Mesenteric fat pad (tissue), 1 donor: ENCODE measurements at places on chromosomes 5 and 9. TPM values are rescaled to one million over a fixed set of nuclear protein-coding genes. Genes with fewer than 3 reads are reported as not detected.

The PCDHB13 gene
- total RNA-seq, result 2.8 TPM

The SLC36A3 gene
- not detected for total RNA-seq

DNA sequence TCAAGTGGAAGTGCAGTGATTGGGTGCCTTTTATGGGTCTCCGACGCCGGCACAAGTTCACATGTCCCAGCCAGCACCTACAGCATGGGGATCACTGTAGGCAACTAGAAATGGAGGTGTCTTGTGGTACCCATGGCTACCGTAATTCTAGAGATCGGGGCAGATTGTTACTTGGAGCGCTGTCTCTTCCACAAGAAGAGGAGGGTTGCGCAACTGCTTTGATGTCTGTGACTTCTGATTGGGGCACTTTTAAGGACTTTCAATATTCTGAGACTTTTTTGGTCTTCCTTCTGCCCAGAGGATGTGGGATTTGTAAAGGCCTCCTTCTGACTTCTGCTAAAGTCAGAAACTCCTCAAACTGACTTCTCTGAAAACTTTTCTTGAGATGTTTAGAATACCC lies 41.9 kb downstream of the GLRX start:
- DNase-seq, result no peak

- DNase-seq, result no peak
These were observed 1.3 kb downstream of the TNPO1 start for GRCh38 chr5:72817671-72818266.

DNA sequence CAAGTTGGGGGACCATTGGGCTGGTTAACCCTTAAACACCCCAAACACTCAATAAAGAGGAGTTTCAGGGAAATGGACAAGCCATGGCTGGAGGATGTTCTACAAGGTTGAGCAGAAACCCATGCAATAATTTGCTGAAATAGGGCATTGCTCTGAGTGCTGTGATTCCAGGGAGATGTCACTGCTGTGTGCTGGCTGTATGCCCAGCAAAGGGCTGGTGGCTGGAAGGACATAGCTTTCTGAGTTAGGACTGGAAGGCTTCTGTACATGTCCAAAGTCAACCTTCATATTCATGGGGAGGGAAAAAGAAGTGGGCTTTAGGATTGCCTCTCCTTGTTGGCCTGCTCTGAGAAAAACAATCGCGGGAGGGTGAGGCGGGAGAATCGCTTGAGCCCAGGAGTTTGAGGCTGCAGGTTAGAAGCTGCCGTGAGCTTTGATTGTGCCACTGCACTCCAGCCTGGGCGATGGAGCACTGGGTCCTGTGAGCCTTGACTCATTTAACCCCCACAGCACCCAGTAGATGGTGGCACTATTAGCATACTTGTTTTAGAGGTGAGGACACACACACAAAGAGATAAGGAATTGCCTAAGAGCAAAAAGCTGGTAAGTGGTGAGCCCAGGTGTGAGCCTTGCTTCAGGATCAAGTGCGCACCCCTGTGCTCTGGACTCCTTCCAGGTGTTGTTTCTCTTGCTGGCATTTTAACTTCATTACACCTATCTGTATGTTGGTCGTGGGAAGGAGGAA lies 20.4 kb downstream of the IL12B start:
- DNase-seq, result no peak

DNA sequence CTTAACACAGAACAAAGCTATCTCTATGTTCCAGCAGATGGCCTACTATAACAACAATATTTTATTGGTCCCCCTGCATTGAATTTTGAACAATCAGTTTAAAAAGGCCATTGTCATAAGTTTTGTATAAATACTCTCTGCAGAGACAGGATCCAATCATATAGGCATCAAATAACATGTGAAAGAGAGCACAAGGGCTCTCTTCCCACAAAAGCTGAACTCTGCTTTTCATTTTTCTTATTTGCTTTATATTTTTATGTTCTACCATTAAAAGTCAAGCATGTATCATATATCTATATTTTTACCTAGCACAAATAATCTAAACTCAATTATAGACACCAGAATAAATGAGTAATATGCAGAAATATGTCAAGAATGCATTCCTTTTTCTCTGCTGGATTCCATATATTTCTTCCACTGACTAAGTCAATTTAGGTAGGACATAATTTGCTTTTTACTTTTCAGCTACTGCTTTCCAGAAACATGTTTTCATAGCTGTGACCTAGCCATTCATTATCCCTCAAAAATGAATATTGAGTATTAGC lies 143.6 kb downstream of the CDH9 start:
- no peak for DNase-seq

The FOXD4 gene
- total RNA-seq, result 0.32 TPM

The WDR55 gene
- total RNA-seq, result 23.4 TPM

The ALG2 gene
- total RNA-seq, result 37.1 TPM

The SLC25A51 gene
- 59.2 TPM for total RNA-seq

The ARHGEF37 gene
- total RNA-seq, result 3.9 TPM

The ANKRD31 gene
- total RNA-seq, result 0.13 TPM

DNA sequence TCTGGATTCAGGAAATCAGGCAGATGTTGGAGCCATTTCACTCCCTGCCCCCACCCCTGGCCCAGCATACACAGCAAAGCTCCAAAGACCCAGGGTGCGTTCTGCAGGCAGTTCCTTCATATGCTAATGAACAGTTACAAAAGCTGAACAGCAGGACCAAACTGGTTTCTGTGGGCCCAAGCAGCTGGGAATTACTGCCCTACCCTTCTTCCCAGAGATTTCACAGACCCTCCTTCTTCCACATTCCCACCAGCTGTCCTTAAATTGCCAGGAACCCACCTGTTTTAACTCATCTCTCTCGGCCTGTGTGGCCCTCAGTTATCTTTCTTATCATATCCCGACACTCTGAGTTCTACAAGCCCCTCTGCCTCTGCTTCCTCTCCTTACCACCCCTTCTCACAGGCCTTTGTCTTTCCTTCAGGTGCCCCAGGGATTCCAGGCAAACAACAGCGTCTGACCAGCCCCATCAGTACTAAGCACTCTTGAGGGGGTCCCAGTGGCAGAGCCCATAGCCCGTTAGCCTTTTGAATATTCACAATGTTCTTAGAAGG lies 10.6 kb upstream of the F2RL1 start:
- no peak for DNase-seq

The ADAMTS12 gene
- total RNA-seq, result 41.2 TPM

The BTNL8 gene
- total RNA-seq, result 0.96 TPM

The PHF19 gene
- total RNA-seq, result 13.7 TPM

- DNase-seq, result no peak
These were observed 48.9 kb downstream of the NTRK2 start for GRCh38 chr9:84718476-84718875.

The PFN3 gene
- total RNA-seq, result not detected

DNA sequence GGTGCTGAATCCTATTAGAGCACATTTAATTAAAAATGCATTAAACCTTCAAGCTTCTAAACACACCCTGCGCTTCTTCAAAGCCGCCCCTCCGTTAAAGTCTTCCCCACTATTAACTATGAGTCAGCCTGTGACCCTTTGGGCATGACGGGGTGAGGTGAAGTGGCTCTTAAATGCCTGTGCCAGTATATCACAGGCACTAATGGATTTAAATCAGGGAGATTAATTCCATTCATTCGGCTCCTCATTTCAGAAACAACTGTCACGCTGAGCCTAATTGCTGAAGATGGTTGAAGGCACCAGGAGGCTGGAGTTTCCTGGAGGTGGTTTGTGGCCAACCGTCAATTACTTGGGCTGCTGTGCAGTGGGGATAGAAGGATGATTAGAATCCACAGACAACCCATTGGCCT lies 192.6 kb upstream of the MSX2 start:
- DNase-seq, result peak; percentile 28

DNA sequence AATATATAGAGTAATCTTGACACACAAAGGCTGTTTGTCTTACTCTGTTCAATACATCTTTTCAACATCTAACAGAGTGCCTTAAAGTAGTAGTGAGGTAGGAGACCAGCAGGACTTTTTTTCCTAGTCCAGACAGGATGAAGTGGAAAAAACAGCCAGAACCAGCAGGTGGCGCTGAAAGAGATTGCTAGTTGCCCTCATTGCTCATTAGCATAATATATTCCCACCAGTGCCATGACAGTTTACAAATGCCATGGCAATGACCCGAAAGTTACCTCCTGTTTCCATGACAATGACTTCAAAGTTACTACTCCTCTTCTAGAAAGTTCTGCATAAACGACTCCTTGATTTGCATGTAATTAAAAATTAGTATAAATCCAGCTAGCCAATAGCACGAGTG lies 387.4 kb downstream of the ACTL7B start:
- no peak for DNase-seq

The ANGPTL2 gene
- 169 TPM for total RNA-seq

DNA sequence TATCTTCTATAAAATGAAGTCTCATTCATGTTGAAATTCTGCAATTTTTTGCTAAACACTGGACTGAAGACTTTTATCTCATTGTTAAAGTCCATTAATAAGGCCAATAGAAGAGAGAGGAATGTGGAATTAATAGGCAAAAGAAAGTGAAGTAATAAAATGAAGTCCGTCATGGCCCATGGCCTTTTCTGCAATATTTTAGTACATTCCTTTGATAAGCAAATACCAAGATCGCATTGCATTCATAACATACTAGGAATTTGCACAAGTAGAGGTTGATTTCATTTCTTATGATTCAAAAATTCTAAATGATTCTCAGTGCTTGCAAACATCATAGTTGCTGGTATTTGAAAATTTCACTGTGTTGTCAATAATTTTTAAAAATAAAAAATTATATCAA lies 664.0 kb downstream of the NR2F1-AS1 start:
- DNase-seq, result no peak

GRCh38 chr5:91007251-91007650 lies 375.9 kb downstream of the ARRDC3 start:
- no peak for DNase-seq

DNA sequence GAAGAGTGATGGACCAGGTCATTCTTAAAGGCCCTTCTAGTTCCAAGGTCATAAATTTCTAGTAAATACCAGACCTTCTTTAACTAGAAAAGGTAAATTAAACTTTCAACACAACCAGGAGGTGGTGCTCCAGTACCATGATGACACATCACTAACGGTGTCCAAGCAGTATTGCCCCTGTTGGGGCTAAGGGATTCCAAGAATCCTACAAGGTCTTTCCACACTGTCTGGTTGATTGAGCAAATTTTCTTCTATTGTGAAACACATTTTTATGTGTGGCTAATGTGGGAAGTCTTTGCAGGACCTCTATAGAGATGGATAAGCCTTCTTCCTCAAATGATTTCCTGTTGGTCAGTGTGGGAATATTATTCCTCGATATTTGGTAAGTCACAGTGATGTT lies 459.6 kb upstream of the PAPPA start:
- no peak for DNase-seq

DNA sequence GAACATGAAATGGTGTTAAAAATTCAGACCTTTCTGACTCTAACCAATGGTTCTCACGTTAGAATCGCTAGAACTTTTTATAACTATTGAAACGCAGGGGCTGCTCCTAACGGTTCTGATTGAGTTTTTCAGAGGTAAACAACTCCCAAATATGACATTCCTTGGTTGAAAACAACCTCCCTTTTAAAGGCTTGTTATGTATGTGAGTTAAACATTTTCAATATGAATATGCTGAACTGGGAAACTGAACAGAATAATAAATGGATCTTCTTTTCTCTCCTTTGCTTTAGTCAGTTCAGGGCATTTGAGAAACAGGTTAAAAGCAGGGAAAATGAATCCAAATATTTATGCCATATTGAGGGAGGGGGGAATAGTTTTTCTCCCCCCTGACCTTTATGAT lies 13.2 kb upstream of the DPYSL3 start:
- no peak for DNase-seq

DNA sequence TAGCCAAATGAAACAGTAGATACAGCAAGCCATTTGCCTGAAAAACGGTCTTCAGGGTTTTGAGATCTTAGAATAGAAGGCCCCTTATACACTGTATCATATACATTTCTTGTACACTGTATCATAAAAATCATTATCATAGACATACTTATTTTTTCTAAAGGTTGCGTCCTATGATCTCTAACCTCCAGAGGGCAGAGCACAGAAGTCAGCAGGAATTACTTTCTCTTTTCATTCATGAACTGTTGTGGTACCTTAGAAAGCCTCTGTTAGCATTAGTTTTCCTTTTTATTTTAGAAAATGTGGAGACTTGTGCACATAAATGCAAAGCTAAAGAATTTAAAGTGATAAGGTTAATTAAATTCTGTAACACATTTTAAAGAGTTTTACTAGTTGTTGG lies 115.4 kb downstream of the OXCT1 start:
- no peak for DNase-seq
